Hepatic stellate cell (primary cell): ENCODE measurements at places on chromosomes 2 and 18.

- no peak for DNase-seq
Observed at GRCh38 chr2:206838690-206839089, 73.3 kb downstream of the FASTKD2 start.

DNA sequence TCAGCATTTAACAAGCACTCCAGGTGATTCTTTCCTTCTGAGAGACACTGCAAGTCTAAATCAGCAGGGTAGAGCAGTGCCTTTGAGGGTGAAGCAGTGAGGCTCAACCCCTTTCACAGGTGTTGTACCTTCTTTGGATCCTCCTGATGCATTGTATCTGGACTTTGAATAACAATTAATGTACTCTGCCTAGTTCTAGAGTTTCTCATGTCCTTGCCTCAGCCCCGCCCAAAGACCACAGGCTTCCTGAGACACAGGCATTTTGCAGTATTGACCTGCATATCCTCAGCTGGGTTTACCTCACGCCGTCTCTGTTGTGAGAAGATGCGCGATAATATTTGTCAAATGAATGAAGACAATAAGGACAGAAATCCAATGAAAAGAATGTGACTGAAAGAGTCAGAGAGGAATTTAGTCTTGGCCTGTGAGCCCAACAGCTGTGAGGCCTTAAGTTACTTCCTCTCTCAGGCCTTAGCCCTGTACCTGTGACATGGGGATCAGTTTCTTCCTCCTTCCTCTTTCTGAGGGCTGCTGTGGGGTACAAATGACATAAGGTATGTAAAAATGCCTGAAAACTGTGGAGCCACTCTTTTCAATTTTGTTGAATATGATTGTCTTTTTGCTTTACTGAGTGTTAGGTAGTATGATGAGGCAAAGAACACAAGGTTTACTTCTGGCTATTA is 43.7 kb downstream of the WIPF1 start:
- no peak for DNase-seq

DNA sequence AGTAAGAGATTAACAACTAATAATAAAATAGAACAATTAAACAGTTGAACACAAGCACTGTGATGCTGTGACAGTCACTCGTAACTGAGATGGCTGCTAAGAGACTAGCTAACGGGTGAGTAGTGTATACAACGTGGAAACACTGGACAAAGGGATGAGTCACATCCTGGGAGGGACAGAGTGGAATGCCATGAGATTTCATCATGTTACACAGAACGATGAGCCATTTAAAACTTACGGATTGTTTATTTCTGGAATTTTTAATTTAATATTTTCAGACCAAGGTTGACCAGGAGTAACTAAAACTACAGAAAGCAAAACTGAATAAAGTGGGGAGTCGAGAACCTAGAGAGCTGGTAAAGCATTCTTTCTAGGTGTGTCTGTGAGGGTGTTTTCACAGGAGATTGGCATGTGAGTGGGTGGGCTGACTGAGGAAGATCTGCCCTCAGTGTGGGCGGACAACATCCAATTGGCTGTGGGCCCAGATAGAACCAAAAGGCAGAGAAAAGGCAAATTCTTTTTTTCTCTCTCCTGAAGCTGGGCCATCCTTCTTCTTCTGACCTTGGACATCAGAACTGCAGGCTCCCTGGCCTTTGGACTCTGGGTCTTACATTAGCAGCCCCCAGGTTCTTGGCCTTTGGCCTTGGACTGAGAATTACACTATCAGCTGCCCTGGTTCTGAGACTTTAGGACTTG is 14.6 kb downstream of the TMSB10 start:
- peak; percentile 86 for DNase-seq

DNA sequence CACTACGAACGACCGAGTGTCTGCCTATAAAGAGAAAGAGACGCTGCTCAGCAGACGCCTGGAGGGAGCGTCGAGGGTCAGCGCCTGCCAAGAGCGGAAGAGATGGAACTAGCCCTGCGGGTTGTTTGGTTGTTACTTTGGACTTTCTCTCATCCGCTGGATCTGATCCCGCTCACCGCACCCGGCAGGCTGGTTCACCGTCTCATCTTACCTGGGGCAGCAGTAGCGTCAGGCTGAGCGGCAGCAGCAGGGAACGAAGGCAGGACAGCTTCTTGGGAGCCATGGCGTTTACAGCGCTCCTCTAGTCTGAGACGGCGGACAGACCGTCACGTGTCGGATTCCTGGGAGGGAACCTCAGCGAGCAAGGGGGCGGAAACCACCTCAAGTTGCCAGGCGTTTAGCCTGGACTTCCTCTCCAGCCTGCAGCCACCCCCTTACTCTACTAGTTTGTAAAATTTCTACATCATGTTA is 1.9 kb downstream of the GLB1L start:
- no peak for DNase-seq

- no peak for DNase-seq
Observed at GRCh38 chr2:95010718-95011117, 14.8 kb upstream of the MAL start.

- DNase-seq: no peak
Observed at GRCh38 chr2:45232818-45233217, 223.6 kb upstream of the SIX2 start.

- no peak for DNase-seq
Observed at GRCh38 chr2:46032161-46032813, 264.9 kb upstream of the EPAS1 start.

DNA sequence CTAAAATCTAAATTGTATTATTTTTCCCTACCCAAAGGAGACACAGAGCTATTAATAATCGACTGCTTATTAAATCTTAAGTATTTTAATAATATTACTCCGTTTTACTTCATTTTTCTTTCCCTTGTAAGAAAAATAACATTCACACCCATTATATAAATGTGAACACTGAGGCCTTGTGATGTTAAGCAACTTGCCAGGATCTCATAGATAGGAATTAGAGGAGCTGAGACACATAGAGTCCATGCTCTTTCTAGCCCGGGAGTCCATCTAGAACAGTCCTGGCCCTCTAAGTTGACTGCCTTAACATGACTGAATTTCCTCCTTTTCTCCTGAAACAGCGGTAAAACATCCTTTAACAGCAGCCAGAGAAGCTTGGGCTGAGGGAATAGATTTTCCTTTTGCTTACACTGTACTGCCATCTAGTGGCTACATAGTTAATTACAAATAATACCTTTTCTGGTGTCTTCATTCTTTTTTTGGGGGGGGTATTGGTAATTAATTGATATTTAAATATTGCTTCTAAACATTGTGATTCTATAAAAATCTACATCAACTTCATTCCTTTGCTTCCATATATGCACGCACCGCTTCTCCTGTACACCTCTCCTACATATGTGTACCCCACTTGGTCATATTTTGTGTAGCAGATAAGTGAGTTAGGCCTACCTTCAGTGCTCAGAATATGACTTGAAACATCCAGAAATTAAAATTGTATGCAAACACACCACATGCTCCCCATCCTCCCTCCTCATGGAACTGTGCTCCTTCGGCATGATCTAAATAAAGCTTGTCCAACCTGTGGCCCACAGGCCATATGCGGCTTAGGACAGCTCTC is 125.8 kb upstream of the HNMT start:
- peak; percentile 29 for DNase-seq

DNA sequence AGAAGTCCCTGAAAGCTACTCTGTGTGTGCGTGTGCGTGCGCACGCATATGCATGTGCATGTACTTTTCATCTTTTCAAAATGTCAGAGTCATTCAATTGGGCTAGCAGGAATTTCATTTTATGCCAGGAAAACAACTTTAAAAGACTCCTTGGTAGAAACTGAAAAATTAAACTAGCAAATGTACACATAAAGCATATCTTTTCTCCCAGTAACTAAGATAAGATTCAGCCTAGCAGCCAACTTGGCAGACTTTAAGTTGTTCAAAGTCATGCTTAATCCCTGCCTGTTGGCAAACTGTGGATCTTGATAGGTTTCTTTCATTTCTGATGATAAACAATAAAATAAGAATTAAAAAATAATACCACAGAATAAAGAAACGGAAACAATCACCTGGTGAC is 1129.1 kb downstream of the LRP1B start:
- no peak for DNase-seq

GRCh38 chr2:6946722-6947121 is 29.5 kb downstream of the RNF144A start:
- peak; percentile 18 for DNase-seq

- DNase-seq: no peak
Observed at GRCh38 chr2:144078106-144078505, 441.8 kb downstream of the ZEB2 start.

DNA sequence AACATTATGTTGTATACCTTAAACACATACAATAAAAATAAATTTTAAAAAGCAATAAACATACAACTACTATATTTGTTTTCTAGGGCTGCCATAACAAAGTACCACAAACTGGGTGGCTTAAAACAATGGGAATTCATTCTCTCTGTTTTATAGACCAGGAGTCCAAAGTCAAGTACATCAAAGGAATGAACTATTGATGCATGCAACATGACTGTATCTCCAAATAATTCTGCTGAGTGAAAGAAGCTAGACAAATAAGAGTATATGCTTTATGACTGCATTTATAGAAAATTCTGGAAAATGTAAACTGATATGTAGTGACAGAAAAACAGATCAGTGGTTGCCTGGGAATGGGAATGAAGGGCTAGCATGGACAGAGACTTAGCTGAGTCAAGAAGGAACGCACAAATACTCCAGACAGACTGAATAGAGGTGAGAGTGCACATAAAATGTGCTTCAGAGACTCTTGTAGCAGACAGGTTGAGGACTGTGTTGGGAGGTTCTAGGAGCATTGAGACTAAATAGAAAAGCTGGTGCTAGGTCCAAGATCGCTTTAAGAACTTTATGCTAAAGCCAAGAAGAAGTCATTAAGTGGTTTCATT is 11.0 kb upstream of the PLA2R1 start:
- DNase-seq: no peak

- no peak for DNase-seq
Observed at GRCh38 chr2:171794918-171795317, 99.1 kb downstream of the SLC25A12 start.

- DNase-seq: no peak
Observed at GRCh38 chr2:233141901-233142300, 81.8 kb downstream of the INPP5D start.

GRCh38 chr2:205428811-205429210 is 253.5 kb upstream of the NRP2 start:
- DNase-seq: no peak

DNA sequence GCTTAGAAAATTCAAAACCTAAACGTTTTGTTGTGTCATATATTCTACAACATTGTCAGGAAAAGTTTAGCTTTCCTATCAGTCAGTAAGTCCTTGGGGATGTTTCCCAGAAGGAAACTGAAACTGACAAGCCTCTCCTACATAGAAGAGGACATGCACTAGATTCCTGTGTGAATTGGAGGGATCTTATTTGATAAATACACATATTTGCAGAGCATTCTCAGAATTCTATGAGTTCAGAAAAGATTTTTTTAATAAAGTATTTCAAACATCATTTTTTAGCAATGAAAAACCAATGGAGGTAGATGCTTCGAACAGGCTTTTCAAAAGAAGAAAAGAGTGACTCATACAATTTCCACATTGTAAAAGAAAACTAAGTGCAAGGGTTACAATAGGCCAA is 1706.7 kb downstream of the SUCLG1 start:
- DNase-seq: no peak

DNA sequence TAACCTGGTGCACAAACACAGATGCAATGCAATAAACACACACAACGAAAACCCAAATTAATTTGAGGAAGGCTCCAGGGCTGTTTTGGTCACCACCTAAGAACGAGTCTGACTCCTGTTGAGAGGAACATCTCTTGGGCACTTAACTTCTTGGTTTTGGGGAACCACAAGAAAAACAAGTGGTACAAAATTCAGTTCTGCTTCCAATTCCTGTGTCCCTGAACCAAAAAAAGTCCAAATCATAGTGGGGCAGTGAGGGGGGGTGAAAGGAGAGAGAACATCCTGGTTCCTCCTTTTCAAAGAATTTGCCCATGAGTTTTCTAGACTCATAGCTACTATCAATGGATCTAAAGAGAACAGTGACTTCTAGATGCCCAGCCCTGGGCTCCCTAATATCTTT is 143.6 kb downstream of the COL4A4 start:
- no peak for DNase-seq

- no peak for DNase-seq
Observed at GRCh38 chr18:64416990-64417389, 268.1 kb upstream of the LINC00305 start.

DNA sequence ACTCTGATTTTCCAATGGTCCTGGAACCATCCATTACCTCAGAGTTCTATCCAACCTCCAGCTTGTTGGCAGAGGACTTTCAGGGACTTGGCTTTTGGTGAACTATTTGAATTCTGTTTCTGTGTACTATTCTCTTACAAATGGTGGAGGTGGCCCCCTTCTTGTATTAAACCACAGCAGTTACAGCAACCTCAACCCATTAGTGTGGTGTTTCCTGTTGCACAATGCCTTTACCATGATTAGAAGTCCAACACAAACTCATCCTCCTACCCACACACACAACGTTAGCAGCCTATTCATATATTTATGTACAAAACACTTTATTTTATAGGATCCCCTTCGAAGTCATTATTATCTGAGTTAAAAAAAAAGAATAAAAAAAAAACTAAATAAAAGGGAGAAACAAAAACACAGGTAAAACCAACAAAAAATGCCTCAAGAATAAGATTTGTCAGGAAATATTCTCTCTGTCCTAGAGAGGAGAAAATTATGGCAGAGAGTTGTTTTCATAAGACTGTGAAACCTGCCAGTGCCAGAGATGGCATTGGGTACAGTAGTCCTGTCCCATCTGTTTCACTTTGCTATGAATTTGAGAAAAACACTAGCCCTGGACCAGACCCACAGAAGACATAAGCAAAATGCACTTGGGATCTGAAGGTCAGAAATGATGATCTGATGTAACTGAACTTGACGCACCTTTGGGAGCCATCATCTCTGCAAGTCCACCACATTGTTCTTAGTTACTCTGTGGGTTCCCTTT is 1896.0 kb upstream of the PIK3C3 start:
- DNase-seq: no peak

- peak; percentile 40 for DNase-seq
Observed at GRCh38 chr2:24009680-24010476, at the start of gene MFSD2B. MFSD2B (plus strand) TSS chr2:24010085; CDS start chr2:24010097, 12 bp downstream.

DNA sequence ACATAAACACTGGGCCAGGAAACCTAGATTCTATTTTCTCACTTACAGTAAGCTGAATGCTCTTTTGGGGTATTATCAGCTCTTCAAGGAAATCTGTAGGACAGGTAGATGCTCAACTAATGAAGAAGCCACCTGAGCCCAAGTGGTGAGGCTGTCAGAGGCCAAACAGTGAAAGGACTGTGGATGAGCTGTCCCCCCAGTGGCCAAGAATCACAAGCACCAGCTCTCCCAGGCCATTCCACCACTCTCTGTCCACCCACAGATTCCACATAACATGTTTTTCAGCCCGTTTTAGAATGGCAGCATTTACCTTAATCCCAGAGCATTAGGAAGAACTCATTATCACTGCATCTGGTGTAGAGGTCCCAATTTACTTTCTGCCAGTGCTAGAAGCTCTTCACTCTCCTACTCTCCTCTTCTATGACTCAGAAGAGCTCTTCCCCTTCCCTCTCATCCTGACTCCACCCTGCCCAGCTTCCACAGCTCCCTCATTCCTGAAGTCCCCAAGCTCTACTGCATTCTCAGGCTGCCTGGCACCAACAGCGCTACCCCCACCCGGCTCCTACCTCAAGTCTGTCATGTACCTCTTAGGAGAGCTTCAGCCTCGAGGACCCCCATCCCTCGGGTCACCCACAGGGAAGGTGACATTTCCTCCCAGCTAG is 43.8 kb upstream of the GORASP2 start:
- DNase-seq: no peak
